ENCODE measurements at places on chromosomes 2 and 18.
A peak's percentile ranks its signal among the peaks of the same experiment; 100 is the strongest.

- peak; percentile 95 for DNase-seq
These were observed 16.4 kb upstream of the ARMC9 start for GRCh38 chr2:231181860-231182512.

GRCh38 chr2:232857158-232857563 lies 12.9 kb upstream of the SNORC start:
- DNase-seq = no peak

GRCh38 chr2:205169464-205169863 lies 512.8 kb upstream of the NRP2 start:
- DNase-seq = no peak

DNA sequence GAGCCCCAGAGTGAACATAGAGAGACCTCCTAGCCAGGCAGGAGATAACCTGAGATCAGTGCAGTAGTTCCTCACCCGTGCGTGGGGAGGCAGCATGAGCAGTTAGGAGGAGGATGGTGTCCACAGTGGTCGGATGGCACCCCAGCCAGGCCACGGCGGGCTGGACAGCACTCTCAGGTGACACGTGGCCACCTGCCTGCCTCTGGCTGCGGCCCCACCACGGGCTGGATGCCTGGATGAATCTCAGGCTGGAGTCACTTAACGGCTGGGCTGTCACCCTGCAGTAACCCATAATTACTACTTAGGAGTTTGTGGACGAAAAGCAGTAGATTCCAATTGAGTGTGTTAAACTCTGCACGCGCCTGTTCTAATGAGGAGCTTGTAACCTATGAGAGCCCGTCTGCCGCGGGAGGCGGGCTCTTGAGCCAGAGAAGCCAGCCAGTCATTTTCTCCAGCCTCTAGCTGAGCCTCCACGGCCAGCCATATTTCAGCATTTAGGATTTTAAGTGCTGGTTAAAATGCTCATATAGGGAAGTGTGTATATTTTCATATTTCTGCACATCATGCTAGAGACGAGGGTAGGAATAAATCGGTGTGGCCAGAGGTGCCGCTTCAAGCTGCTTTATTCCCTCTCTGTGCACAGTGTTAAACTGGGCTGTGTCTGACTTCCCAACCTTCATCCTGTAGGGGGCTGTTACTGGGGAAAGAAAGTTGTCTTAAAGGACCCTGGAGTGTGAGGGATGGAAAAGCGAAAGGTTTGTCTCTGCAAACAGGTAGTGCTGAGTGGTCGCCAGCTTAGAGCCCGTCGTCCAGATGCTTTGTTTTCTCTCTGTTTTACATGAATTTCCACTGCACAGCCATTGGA lies 144.0 kb downstream of the GLI2 start:
- peak; percentile 79 for DNase-seq

GRCh38 chr2:120540719-120541552 lies 194.7 kb upstream of the GLI2 start:
- peak; percentile 24 for DNase-seq

All from DMS53 (cell line).